ENCODE measurements at places on chromosomes 2 and 18.

DNA sequence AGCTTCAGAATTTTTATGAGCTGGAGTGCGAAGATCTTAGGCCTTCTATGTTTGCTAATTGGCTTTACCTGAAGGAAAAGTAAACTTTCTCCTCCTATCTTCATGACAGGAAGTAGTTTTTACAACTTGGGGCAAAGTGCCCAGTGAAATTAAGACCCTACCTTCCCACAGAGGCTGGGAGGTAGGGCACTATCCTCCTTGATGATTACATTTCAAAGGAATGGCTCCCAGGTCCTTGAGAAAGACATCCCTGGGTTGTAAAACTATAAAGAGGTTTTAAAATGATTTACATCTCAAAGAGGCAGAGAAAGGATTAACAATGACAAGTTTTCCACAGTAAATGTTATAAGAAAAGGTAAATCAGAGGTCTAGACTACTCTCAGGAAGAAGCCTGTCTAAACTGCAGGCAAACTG, 155.8 kb downstream of the CDH7 start:
- DNase-seq = no peak

GRCh38 chr18:53745224-53745967, 479.1 kb downstream of the MBD2 start:
- no peak for DNase-seq

DNA sequence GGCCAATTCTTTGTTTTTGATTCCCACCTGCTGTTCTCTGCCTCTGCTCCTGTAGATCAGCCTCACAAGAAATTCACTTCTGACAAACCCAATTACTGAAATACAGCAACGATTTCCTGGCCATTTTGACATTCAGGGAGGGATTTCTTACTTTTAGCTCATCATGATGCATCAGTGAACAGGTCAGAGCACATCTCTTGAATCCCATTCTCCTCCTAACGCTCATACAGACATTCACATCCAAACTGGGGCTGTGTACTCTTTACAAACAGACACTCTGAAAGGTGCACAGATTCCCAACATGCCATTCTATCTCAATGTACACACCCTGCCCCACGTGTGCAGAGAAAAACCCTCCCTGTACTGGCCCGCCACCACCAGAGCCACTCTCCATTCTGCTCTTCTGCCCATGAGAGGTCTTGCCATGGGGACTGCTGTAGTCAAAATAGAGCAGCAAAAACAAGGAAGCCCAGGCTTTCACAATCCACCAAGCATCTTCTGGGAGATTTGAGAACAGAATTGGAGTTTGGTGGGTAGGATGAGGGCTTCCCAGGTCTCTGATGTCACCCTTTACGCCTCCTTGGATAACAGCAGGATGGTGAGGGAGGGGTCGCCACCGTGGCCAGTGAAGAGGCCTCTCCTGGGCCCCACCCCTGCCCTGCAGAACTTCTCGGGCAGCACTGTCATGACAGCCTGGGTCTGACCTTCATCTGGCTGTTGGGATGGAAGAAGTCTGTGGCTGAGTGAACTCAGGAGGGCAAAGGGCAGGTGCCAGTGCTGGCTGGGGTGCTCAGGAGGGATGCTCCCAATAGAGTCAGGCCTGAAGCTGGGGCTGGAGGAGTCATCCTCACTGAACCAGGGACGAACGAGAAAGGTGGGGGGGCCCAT, 41.9 kb upstream of the ZFP36L2 start:
- no peak for DNase-seq

DNA sequence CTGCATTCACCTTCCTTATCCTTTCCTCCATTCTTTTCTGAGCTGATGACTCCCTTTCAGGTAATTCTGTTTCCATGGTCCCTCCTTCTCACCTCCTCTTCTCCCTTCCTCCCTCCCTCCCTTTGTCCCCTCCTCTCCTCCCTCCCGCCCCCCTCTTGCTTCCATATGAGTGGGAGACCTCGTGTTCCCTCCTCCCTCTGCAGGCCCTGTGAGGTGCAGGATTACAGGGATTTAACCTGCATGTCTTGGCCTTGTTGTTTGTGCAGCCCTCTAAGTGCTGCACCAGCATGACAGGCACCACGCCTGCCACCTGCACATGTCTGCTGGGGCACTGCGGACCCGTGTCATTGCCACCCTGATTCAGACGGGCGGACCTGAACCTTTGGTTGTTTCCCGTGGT, 103.1 kb downstream of the SNTG2 start:
- DNase-seq = no peak

GRCh38 chr2:45636008-45636407, 15.5 kb upstream of the PRKCE start:
- DNase-seq = no peak

Data from SHP77 (cell line).